T-helper 22 cell (primary cell): ENCODE measurements at places on chromosomes 13 and 19.

- no peak for DNase-seq
These were observed 323.8 kb downstream of the LMO7 start for GRCh38 chr13:75959861-75960481.

- no peak for DNase-seq
These were observed 177.3 kb upstream of the SGCG start for GRCh38 chr13:23003446-23003845.

GRCh38 chr19:36488846-36489117 is 579 bp downstream of the ZNF566 start:
- DNase-seq: no peak

DNA sequence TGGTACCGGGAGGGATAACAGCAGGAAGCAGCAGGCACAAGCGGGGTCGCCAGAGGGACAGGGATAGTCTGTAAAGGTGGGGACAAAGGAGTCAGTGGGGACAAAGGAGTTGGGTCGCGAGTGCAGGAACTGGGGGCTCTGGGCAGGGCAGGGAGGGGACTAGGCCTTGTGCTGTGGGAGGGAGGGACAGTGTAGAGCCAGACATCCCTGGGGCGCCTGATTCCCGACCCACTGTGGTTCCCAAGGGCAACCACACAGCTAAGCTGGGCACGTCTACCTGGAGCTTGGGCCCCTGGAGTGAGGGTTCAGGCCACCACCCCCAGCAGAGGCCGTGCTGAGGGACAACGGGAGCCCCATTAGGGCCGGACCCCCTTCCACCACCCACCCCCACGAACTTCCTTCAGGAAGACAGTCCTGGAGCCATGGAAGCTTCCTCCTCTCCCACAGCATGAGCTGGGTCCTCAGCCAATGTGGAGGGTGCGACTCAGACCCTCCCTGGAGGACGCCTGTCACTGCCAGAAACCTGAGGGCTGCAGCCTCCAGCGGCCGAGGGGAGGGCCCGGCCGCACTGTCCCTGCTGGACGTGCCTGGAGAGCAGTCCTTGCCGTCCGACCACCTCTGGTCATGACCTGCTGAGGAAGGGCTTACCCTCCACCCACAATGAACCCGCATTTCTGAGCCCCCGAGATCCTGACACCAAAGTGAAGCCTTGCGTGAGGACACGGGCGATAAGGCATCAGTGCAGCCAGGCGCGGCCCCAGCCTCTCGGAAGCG is 77.9 kb downstream of the SPACA7 start:
- DNase-seq: no peak

GRCh38 chr19:1780272-1780958 is 27.1 kb downstream of the ONECUT3 start:
- DNase-seq: no peak

DNA sequence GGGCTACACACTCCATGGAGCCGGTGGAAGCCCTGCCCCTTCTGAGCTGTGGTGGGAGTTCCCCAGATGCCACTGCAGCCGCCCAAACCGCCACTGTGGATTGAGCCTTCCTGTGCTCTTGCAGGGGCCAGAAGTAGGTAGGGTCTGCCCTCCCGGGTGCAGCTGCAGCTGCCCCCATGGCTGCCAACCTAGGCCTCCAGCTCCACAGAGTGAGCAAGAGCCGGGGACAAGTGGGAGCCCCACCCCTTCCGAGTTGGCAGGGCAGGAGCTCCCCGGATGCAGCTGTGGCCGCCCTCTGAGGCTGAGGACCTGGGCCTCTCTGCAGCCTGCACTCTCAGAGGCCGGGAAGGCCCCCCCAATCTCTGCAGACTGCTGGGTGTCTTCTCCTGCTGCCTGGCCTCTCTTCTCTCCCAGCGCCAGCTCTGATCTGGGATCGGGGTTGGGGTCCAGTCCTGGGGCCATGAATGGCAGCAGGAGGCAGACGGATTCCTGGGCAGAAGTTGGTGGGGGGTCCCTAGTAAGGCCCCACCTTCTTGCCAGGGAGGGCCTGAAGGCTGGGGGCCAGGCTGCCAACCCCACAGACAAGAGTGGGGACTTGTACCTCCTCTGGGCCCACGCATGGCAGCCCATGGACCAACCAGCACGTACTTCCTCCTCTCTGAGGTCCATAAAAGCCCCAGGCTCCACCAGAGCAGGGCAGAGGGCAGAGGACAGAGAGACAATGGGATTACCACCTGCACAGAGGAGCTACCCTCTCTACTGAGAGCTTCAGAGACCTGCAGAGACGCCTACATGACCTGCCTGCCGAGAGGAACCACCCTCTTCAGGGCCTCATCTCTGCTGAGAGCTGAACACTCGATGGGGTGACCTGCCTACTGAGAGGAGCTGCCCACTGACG is 28.9 kb downstream of the AP2S1 start:
- peak; percentile 18 for DNase-seq
